GM06990 (cell line): ENCODE measurements at places on chromosomes 7 and 10.

- DNase-seq, result no peak
Measured at GRCh38 chr10:61166489-61166888, 222.5 kb upstream of the RHOBTB1 start.

DNA sequence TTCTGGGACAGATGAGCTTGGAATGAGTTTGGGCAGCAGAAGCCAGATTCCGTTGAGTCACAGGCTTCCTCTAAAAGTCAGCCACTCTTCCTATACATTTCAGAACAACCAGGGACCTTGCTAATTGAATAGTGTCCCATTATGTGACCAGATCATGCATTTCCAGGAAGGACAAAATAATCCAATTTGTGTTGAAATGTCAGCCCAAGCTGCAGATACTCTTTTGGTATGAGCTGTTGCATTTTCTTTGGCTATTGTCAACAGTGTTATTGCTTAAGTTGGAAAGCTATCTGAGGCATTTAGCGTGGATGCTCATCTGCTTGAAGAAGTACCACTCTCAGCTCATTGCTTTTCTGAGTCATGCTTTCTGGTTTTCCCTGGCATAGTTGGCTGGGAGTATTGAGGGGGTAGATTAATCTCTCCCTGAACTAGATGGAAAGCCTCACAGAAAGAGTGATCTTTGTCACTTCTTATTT, 223.7 kb upstream of the HABP2 start:
- DNase-seq, result no peak

DNA sequence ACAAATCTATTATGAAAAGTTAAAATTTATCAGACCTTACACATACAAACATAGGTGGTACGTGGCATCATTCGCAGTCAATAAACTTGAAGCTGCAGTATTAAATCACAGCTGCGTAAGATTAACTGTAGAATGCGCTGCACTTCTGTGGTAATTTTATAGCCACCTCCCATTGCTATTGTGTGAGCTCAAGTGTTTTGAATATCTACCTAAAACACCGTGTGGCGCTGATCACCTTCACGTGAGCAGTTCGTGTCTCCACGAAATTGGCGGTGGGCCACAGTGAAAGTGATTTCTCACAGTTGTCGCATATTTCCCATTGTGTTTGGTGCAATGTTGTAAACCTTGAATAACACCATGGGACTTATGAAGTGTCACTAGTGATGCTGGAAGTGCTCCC, 102.8 kb downstream of the PLPP4 start:
- DNase-seq, result no peak

GRCh38 chr7:68785036-68785435, 813.2 kb upstream of the AUTS2 start:
- DNase-seq, result no peak

DNA sequence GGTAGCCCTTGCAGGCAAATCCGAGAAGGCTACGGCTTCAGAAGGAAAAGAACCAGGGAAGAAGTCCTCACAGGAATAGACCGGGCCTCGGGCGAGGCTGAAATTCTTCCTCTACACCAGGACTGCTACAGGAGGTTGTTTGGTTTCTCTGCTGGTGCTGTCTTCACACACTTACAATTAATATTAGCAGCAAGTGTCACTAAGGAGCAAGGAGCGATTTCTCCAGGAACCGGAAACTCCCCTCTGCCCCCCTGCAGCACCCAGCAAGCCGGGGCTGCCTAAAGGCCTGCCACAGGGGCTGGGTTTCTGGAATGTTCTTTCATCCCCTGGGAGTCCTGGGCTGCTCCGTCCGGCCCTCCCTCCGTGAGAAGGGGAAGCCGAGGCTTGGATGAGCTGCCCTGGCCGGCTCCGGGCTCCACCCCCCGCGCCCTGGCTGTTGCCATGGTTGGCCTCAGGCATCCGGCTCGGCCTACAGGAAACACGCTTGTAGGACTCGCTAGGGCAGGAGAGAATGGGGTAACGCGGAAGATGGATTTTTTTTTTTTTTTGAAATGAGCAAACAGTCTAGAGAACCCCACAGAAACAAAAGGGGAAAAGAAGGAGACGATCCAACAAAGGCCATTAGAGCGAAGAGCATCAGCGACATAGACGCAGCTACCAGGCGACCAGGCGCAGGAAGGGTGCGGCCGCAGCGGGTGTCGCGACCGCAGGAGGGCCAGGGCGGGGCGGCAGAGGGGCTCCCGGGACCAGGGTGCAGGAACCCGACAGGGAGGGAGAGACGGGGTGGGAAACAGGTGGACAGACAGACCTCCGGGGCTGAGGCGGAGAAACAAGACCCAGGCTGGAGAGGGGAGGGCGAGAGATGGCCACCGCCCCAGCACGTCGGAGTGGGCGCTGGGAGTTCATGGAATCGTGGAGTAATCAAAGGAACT, 33.0 kb downstream of the EN2 start:
- peak; percentile 74 for DNase-seq

- DNase-seq, result peak; percentile 90
Measured at GRCh38 chr10:95183271-95184230, 10.5 kb upstream of the ACSM6 start.

GRCh38 chr7:112987171-112987570, 99.5 kb downstream of the GPR85 start:
- DNase-seq, result no peak

DNA sequence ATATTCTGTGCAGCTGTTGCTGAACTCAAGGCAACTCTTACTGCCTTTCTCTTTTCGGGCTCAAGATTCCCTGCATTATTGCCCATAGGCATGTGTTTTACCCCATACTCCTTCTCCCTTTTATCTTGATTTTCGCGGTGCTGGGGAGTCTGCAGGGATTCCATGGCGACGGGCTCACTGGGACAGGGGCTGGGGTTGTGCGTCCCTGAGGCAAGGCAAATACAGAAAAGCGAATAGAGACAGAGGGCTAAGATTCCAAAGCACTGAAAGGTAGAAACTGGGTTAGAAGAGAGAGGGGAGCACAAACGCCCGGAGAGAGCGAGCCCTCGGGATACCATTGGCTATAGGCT, 519 bp upstream of the RPP38 start:
- no peak for DNase-seq

GRCh38 chr7:84336766-84337165, 142.2 kb upstream of the SEMA3A start:
- no peak for DNase-seq

- DNase-seq, result no peak
Measured at GRCh38 chr10:13706604-13707003, 119.8 kb downstream of the PRPF18 start.

DNA sequence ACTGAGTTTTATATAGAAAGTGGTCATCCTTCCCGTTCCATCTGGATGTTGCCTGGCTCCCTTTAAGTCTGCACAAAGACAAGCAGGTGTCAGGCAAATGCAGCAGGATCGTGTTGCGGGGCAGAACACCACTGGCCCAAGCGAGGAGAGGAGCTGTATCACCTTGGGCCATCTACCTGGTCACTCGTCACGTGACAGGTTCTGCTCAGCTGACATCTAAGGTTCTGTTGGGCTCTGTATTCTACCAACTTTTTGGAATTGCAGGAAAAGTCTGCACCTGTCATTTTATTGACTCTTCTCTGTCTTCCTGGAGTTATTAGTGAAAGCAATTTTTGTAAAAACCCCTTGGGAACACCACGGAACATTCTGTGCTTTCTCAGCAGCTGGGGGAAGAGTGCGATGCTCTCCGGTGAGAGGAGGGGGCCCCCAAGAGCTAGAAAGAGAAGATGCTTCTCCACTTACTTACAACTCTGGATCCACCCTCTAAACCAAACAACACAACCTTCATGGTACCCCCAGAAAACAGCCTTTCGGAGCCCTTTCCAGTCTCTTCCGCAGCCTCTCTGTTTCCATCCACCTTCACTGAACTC, 83.4 kb upstream of the NMT2 start:
- no peak for DNase-seq

GRCh38 chr10:109996766-109997171, 11.0 kb upstream of the ADD3 start:
- no peak for DNase-seq

DNA sequence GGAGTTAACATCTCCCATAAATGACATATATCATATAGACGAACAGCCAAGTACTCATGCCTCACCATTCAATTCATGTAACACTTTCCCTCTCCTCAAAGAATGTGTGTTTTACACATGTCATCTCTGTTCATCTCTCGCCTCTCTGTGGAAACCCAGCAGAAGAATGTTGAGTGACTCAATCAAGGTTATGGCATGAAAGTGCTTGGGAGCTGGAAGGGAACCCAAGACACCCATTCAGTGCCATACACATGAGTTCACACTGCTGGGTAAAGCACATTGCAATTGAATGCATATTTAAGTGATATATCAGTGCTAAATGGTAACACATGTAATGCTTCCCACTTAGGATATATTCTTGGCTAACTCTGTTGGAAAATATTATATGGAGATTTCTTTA, 322.9 kb downstream of the PTEN start:
- no peak for DNase-seq

- no peak for DNase-seq
Measured at GRCh38 chr10:31908157-31908556, 20.5 kb downstream of the ARHGAP12 start.

DNA sequence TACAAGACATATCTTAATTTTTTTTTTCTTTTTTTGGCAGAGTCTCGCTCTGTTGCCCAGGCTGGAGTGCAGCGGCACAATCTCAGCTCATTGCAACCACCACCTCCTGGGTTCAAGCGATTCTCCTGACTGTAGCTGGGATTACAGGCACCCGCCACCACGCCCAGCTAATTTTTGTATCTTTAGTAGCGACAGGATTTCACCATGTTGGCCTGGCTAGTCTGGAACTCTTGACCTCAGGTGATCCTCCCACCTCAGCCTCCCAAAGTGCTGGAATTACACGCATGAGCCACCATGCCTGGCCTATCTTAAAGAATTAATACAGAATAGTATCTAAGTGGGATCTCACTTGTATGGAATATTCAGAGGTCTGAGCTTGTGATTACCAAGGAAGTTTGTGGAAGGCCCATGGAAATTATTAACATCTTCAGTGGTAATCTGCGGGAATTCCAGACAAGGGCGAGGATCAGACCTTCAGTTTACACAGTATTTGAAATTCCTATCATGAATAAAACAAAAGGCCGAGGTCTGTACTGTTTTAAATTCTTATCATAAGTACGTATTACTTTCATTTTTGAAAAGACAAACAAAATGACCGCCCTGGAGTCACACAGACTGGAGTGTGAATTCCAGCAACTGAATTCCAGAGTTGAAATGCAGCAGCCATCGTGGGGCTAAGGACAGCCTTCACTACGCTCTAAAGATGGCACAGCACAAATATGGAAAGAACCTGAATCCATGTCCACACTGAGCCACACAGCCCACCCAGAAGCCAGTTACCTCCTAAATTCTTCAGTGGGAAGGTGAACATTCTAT, 16.7 kb downstream of the GPRIN2 start:
- no peak for DNase-seq
